Large intestine (tissue), 12 donors: ENCODE measurements at places on chromosomes 13 and 19.

DNA sequence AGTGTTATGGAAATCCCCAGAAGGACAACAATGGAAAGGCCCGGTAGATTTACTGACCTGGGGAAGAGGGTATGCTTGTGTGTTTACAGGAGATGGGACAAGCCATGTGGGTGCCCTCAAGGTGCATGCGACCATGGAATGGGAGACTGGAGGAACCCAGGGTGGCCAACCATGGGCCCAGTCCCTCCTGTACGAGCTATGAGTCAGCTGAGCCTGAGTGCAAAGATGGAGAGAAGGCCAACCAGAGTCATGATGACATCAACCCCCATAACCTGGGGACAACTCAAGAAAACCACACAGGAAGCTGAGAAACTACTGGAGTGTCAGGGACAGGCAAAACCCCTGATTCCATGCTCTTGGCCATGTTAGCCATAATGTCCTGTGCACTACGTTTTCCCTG, 7.8 kb downstream of the ZNF350 start:
- no peak for DNase-seq

DNA sequence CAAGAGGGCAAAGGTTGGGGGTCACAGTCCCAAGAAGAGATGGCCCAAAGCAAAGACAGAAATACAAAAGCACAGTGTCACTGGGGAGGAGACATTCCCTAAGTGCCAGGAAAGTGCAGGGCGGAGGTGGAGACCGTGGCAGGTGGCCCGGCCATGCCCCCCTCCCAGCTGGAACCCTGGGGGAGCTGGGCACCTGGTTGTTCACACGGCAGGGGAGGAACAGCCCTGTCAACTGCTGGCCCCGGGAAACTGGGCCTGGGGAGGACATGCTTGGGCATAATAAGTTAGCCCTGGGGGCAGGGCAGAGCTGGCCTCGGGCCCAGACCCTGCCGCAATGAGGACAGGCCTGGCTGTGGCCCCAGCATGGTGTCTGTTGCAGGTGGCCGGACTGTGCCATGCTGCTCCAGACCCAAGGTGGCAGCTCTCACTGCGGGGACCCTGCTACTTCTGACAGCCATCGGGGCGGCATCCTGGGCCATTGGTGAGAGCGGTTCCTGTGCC, 7.4 kb downstream of the HPN start:
- DNase-seq: no peak

GRCh38 chr13:28492569-28493367, 2.2 kb downstream of the FLT1 start:
- peak; percentile 37 for DNase-seq

DNA sequence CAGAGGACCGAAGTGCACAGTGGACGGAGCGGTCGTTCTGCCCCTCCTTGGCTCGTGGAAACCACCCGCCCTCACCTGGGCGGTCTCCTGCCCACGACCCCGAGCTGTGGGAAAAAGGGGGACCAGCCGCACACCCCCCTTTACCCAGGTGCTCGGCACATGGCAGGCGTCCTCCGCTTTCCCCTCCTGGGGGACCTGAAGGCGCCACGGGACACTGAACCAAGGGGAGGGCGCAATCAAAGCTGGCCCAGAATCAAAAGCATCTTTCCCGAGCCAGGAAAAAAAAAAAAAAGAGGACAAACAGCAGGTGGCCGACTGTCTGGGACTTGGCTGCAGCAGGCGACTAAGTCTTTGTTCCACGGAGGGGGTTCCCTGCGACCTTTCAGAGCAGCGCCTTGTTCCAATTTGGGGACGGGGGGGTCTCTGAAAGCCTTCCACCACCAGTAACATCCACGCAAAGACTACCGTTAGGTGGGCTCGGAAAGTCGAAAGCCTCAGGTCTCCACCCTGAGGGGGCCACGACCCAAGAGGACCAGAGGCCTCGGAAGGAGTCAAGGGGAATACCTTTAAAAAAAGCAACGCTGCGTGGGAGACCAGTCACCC, 1.1 kb downstream of the MBD3 start:
- DNase-seq: peak; percentile 40

GRCh38 chr19:45659096-45659729, 8.8 kb upstream of the GIPR start:
- no peak for DNase-seq

DNA sequence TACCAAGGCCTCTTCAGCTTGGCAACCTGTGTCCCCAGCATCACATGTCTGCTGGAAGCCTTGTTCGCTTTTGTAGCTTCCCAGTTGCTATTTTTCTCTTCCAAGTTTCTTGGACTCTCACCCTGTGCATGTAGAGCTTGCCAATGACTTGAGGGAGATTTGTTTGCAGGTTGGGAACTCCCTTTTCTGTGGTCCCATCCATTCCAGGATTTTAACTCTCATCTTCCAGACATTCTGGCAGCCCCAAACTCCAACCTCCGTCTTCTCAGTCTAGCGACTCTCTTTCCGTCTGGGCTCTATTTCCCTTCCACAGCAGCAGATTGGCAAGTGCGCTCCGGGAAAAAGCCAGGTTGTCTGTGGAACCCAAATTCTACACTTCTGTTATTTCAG, 9.0 kb downstream of the PLAUR start:
- no peak for DNase-seq

GRCh38 chr13:91741925-91742324, 343.5 kb downstream of the GPC5 start:
- DNase-seq: no peak

DNA sequence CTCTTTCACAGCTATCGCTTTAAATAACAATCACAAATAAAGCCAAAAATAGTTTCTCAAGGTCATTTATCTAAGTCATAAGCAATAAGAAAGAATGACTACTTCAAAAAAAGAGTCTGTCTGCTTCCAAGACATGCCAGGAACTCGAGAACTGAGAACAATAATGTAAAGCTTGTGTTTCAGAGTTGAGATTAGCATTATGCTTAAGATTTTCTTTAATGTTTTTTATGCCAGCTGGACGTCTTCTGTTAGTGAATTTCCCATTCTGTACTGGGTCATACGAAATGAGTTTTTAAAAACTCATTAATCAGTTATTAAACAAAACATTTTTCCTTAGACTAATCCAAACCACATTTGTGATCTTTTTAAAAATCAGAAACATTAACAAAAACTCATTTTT, 3.2 kb upstream of the SPRYD7 start:
- no peak for DNase-seq

GRCh38 chr13:97768134-97768533, 185.3 kb upstream of the IPO5 start:
- DNase-seq: no peak

DNA sequence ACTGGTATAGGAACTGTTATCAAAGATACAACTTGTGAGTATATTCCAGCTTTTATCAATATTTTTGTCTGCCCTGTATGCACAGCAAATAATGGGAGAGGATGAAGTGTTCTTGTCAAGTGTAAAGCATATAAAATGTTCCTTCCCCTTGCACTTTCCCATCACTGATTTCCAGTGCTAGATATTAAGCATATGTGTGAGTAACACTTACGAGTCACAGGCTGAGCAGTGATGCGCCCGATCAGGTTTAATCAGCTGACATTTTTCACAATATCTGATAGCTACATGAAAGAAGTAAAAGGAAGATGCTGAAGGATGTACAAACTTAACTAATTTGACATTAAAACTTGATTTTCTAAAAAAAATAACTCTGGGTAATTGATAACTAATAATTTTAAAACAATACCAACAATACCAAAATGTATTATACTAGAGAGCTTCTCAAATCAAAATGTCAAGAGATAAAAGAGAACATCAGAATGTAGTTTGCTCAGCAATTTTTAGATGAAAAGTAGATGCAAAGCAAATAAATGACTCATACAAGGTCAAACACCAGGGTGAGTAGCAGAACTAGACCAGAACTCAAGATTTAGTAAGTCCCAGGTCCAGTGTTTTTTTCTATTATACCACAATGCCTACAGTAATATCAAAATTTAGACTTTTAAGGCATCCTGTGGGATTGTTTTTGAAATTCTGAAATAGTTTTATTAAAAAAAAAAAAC, 56.4 kb downstream of the ZDHHC20 start:
- DNase-seq: no peak

DNA sequence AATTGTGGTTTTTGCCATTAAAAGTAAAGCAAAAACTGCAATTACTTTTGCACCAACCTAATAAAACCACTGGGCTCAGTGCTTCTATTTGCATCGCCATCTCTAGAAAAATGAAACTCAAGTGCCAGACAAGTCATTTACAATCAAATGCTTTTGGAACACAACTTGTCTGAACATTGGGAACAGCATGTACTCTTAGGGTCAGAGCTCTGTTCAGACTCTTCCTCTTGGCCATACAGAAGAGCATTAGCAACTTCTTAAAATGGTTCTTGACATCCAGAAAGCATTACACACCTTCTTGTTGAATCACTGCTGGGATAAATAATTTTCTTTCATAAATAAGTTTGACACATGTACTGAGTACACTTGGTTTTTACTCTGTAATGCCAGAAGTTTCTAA, 272.5 kb downstream of the DCLK1 start:
- no peak for DNase-seq

DNA sequence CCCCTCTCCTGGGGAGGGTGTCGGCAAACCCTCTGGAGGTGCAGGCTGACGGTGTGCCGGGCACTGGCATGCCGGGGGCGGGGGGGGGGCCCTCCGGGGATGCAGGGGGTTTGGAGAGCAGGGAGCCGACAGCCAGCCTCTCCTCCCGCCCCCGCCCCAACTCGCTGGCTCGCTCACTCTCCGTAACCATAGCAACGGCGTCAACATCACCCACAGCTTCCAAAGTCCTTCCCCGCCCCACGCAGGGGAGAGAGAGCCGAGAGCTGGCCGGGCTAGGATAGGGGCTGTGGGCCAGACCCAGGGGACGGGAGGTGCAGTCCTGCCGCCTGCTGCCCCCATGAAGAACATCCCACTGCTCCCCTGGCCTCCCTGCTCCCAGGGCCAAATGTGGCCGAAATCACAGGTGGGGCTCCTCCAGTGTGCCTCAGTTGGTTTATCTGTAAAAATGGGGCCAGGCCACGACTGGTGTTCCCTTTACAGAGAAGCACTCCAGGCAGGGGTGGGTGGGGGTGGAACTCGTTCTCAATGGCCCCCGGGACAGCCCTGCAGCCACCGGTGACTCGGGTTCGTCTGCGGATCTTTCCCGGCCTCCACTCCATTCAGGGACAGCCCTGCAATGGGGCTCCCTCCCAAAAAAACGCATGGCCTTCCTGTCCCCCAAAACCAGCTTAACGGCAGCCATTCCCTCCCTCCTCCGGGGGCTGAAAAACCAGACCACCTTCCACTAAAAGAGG, 3.2 kb downstream of the KLF16 start:
- DNase-seq: peak; percentile 91

DNA sequence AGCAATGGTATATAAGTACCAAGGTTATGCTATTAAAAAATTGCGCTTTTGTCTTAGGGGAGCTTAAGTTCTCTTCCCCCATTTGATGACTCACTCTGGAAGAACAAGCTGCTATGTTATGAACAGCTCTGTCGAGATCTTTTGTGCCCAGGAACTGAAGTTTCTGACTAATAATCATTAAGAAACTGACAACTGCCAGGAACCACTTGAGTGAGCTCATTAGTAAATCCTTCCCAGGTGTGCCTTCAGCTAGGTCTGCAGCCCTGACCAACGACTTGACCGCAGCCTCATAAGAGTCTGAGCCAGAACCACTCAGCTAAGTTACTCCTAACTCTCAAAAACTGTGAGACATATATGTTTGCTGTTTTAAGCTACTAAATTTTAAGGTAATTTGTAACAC, 147.8 kb downstream of the SLITRK6 start:
- DNase-seq: no peak

- DNase-seq: no peak
Measured at GRCh38 chr19:13942023-13942684, 3.9 kb upstream of the PODNL1 start.

GRCh38 chr19:8363803-8364771, at the start of gene ANGPTL4:
Gene ANGPTL4 (plus strand): TSS chr19:8364155. CDS start chr19:8364322, 167 bp downstream.
- no peak for DNase-seq

DNA sequence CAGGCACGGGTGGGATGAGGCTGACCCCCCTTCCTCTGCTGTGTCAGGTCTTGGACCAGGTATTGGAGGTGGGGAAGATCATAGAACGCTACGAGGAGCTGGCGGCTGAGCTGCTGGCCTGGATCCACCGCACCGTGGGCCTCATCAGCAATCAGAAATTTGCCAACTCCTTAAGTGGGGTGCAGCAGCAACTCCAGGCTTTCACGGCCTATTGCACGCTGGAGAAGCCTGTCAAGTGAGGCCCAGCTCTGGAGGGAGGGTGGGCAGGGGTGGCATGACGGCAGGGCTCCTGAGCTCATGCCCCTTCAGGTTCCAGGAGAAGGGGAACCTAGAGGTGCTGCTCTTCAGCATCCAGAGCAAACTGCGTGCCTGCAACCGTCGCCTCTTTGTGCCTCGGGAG, 35.3 kb downstream of the SPTBN4 start:
- no peak for DNase-seq

DNA sequence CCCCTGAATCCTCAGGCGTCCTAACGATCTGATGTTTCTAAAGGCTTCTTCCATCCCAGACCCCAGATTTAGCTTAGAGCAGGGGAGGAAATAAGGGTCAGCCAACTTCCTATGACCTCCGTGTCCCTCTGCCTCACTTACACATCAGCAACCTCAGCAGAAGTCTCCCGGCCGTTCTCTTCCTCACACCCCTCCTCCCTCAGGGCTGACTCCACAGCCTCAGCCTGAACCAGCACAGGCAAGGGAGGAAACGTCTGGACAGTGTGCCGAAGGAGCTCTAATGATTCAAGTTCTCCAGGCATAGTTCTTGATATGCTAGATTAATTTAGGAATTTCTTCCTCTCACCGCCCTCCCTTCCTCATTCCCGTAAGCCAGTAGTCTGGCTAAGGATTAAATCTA, 121.4 kb downstream of the NUFIP1 start:
- DNase-seq: no peak

DNA sequence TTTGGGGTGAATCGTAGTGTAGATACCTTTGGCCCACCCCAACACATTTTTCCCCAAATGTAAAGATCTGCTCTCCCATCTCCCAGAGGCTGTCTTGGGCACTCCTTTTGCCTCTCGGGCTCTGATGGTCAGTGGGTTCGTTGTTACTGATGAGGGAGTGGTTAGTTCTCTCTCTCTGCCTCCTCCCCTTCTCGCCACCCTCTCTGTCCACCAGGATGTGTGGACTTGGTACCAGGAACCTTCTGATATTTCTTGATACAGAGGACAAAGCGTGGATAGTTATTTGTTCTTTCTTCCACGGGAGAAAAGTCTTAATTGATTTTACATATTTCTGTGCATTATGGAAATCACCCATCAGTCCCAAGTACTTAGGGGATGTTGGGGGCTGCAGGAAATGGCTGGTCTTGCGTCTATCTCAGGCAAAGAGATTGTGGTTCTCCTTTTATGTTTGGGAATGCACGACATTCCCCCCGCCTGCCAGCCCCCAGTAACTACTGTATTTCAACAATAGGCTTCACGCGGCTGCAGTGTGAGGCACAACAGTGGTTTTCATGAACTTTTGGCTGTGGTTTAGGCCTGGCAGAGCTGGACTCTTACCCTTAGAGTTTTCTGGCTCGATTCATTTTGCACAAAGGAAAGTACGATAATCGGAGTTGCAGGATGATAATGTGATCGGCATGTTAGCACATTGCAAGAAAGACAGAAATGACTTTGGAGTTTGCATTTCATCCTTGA, 79.0 kb upstream of the ZNF536 start:
- no peak for DNase-seq

- no peak for DNase-seq
Measured at GRCh38 chr13:103255587-103256301, 189.5 kb upstream of the SLC10A2 start.

- no peak for DNase-seq
Measured at GRCh38 chr13:28355822-28356371, 139.0 kb downstream of the FLT1 start.

GRCh38 chr13:97851269-97851668, 102.2 kb upstream of the IPO5 start:
- DNase-seq: no peak

GRCh38 chr13:20831933-20832332, 58.2 kb upstream of the EEF1AKMT1 start:
- DNase-seq: no peak

- no peak for DNase-seq
Measured at GRCh38 chr19:18287836-18288772, 6.7 kb upstream of the JUND start.
